GDM1 (cell line): ENCODE measurements at places on chromosomes 16 and 17.

GRCh38 chr16:49236216-49236615, 45.4 kb downstream of the CBLN1 start:
- no peak for DNase-seq

DNA sequence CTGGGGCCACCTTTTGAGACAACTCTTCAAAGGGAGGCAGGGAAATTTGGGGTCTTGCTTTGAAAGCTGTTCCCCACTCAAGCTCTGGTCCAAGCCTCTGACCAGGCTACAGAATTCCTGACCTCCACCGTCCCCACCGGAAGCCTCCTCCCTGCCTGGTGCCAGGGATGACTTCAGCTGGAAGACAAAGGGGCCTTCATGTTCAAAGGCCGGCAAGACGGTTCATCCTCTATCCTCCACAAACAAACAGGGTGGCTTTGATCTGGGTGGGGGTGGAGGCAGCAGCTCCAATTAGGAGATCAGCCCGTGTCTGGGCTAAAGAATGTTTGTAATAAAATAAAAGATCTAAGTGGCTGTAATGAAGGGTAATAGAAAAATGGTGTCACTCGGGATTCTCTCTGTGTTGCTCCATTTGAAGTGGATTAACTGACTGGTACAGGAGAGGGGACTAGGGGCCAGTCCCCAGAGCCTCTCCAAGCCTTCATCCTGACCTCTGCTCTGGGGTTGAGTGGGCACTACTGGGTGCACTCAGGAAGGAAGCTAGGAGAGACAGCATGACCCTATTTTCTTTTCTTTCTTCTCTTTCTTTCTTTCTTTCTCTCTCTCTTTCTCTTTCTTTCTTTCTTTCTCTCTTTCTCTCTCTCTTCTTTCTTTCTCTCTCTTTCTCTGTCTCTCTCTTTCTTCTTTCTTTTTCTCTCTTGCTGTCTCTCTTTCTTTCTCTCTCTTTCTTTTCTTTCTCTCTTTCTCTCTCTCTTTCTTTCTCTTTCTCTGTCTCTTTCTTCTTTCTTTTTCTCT, 27.5 kb upstream of the NKD1 start:
- DNase-seq = no peak

DNA sequence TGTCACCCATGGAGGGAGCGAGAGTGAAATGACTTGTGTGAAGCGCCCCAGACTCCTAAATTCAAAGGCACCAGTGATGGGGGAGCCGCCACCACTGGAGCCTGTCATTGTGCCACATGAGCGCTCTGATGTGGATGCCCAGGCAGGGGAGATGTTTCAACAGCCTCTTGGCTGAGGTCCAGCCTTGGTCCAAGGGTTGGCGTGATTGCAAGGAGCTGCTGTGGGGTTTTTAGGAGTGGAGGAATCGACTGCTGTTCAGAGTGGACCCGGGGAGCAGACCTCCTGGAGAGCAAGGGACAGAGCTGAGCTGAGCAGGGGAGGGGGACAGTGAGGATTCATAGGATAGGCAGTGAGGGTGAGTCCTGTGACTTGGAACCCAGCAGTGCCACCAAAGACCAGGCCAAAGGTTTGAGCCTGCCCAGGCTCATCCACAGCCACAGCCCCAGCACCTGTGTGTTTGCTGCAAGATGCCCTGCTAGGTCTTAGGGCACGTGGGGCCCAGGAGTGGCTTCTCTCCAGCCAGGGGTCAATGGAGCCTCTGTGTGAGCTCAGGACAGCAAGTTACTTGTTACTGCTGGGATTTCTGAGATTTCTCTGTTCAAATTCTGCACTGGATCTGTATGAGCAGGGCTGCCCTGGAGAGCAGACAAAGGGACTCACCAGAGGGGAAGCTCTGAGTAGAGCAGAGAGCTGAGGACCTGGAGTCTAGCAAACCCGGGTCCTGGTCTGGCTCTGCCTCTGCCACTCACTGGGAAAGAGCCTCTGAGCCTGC, 20.3 kb downstream of the RHBDL3 start:
- no peak for DNase-seq

DNA sequence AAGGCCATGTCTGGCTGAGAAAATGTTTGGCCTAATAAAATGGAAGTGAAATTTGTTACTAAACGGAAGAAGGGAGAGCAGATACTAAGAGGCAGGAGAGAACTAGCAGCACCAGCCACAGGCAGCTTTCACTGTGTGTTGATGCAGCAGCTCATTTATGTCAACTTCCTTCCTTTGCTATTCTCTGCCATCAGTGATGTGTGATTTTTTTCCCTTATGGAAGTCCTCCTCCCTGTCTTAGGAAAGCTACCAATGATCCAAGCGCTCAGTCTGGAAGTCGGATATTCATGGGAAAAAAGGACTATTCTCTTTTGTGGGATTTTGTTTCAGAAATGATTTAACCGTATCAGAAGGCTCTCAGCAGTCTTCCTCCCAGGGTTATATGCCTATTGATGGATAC, 1629.2 kb downstream of the CDH8 start:
- DNase-seq = no peak

DNA sequence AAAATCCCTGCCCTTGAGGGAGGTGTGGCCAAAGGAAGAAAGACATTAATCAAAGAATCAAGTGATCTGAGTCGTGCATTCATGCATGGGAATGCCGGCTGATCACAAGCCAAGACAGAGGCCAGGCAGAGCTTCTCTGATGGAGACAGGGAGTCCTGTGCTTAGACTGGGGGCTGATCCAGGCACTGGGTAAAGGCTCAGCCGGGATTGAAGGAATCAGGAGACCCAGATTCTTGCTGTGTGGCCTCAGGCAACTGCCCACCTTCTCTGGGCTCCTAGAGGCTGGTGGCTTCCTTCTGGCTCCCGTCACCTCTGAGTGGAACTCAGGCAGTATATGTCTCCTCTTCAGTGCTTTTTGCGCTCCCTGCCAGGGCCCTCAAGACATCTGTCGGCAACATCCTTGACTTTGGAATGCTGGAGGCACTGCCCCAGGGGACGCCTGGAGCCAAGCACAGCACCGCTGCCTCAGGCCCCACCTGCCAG, 17.7 kb downstream of the RAI1 start:
- DNase-seq = no peak

GRCh38 chr17:57902800-57903759, 52.1 kb downstream of the CUEDC1 start:
- DNase-seq = no peak

DNA sequence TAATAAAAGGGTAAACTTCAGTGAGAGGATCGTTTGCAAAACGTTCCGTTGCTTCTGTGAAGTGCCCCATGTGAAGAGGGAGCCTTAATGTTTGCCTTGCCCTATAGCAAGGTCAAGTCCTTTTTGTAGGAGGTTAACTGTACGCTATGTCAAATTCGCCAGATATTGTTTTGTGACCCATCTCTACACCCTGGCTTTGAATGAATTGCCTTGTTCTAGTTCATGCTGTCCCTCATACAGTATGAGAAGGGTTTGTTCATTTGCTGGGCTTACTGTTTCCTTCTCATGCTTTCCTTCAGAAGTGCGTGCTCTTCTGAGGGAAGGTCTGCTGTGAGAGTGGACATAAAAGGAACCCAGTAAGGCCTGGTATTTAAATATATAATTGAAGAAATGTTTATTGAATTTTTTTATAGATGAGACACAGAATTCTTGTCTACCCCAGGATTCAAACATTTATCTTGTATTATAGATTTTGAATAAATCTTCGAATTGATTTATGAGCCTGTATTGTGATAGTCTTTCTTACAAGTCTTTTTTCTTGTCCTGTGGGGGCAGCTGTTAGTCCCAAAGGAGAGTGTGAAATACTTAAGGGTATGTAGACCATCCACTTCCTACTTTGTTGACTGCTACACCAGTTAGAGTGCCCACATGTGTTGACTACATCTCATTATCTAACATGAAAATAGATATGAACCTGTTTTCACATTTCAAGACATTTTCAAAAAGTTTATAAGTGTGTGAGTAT, 1.7 kb downstream of the MAP3K3 start:
- DNase-seq = no peak

- no peak for DNase-seq
Measured at GRCh38 chr16:84366208-84366607, 2.1 kb upstream of the ATP2C2 start.

- peak; percentile 59 for DNase-seq
Measured at GRCh38 chr17:39200070-39200879, at the start of gene RPL19. TSS of gene RPL19 (plus strand) at chr17:39200283. CDS start at chr17:39200345, 62 bp downstream.

GRCh38 chr17:58312021-58312630, 16.5 kb downstream of the TSPOAP1 start:
- DNase-seq = no peak

- DNase-seq = no peak
Measured at GRCh38 chr17:609232-609810, 105.3 kb downstream of the VPS53 start.

- no peak for DNase-seq
Measured at GRCh38 chr17:49873466-49873865, 25.6 kb upstream of the TAC4 start.

GRCh38 chr17:1542316-1542715, 20.3 kb downstream of the PITPNA start:
- DNase-seq = no peak

- no peak for DNase-seq
Measured at GRCh38 chr17:57242148-57242547, 14.2 kb upstream of the MSI2 start.

DNA sequence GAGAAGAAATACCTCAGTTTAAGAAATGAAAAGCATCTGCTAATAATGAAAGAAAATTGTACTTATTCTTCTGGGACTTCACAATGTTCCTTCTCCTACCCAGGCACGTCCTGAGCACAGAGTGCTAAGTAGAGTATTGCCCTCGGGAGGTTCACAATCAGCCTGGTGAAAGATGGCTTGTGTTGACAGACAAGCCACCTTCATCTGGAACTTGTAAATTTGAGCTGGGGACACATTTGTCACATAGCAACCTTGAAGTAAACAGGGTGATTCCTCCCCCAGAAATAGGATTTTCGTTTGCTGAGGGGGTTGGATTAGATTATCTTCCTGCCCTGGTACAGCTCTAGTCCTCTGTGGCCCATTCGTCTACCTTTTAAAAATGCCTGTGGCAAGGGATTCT, 34.4 kb upstream of the MYH2 start:
- no peak for DNase-seq

- no peak for DNase-seq
Measured at GRCh38 chr16:74585846-74586443, 21.0 kb downstream of the GLG1 start.

- no peak for DNase-seq
Measured at GRCh38 chr17:75181110-75181509, 1.6 kb downstream of the SUMO2 start.

DNA sequence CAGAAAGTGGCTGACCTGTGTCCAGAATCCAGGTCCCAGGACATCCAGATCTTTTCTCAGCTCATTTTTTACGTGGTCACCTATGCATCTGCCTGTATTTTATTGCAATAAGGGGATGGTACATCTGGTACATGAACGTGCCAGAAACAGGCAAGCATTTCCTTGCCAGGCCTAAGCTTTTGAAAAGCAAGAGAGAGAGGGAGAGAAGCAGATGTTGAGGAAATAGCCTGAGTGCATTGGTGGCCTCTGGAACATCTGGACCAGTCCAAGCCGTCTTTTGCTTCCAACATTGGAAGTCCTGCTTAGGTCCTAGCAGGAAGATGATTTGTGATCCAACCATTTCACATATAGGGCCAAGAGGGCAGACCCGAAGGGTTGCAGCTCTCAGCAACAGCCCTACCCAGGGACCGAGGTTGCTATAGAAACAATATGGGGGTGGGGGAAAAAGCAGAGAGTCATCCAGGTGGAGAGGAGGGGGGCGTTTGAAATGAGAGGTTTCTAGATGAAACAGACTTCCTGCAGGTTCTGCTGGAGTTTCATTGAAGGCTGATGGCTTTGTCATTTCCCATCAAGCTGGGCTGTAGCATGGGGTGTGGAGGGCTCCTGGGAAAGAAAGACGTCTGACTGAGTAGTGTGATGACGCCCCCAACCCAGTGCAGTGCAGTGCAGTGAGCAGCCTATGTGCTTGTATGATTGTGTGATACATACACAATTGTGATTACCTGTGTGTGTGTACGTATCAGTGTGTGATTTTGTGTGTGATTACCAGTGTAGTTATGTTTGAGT, 61.6 kb downstream of the SHISA6 start:
- no peak for DNase-seq

GRCh38 chr16:10929853-10930754, 12.2 kb downstream of the DEXI start:
- DNase-seq = peak; percentile 20

- DNase-seq = peak; percentile 6
Measured at GRCh38 chr16:79519448-79519847, 81.1 kb downstream of the MAF start.

GRCh38 chr16:87121816-87122215, 195.4 kb downstream of the C16orf95 start:
- no peak for DNase-seq

- DNase-seq = peak; percentile 82
Measured at GRCh38 chr17:57892820-57893595, 43.2 kb upstream of the MRPS23 start.
